ENCODE measurements at places on chromosomes 13 and 19.

DNA sequence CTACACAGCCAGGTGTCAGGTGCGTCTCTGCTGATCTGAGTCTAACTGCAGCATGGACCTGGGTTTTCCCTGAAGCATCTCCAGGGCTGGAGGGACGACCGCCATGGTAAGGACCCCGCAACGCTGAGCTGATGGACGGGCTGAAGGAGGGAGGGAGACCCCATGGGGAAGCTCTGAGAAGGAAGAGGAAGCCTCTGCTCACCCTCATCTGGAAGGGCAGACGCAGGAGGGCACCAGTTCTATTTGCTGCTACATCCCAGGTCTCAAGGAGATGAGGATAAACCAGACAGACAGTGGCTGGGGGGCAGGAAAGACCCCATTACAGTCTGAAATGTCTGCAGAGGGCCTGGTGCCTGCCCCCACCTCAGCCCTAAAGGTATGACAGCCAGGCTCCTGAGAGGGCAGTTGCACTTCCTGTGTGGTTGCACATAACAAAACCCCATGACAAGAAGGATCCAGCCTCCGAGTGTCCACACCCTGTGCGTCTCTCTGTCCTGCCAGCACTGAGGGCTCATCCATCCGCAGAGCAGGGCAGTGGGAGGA, at the start of gene LILRA2:
TSS of gene LILRA2 (plus strand) at position 461 of the 543 bp plus-strand sequence. CDS start 89 bp downstream, outside the sequence.
- DNase-seq: peak; percentile 14

DNA sequence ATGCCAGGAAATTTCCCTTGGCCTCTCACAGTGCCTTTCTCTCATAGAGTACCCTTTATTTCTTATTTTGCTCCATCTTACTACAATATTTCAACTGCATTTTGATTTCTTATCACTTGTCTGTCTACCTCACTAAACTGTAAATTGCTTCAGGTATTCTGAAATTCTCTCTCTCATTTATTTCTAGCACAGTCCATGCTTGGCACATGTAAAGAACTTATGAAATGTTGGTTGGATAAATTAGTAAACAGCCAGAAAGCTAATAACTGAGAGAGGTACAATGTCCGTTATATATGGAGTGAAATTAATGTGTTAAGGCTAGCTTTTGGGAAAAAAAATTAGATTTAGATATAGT, 138.3 kb upstream of the RFC3 start:
- DNase-seq: no peak

DNA sequence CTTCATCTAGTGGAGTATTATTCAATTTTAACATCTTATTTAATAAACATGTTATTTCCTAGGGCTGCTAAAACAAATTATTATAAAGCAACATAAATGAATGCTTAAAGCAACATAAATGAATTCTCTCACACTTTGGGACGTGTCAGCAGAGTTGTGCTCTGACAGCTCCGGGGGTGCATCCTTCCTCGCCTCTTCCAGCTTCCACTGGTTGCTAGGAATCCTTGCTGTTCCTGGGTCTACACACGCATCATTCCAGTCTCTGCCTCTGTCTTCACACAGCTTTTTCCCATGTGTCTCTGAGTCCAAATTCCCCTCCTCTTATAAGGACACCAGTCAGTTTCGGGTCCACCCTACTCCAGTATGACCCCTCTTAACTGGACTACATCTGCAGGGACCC, 21.6 kb upstream of the SPATA13 start:
- no peak for DNase-seq

GRCh38 chr13:97076898-97077297, 82.6 kb upstream of the OXGR1 start:
- DNase-seq: peak; percentile 46

DNA sequence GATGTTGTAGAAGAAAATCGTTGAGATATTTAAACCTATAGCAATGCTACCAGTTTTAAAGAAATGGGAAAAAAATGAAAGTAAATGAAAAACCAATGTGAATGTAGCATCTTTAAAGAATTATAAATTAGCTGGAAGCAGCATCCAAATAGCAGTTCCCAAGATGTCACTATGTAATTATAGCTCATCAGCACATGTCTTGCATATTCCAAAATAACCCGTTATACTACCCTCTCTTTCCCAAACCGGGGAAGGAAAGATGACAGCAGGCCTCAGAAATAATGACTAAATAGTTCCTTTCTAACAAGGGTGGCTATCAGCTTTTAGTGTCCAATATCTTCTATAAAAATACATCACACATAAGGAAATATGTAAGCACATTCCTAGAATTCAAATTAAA, 140.5 kb downstream of the FGF14 start:
- DNase-seq: no peak

- DNase-seq: no peak
Observed at GRCh38 chr13:110853235-110853721, 61.6 kb downstream of the ANKRD10 start.

- DNase-seq: no peak
Observed at GRCh38 chr13:33281951-33282595, 3.5 kb downstream of the STARD13 start.

DNA sequence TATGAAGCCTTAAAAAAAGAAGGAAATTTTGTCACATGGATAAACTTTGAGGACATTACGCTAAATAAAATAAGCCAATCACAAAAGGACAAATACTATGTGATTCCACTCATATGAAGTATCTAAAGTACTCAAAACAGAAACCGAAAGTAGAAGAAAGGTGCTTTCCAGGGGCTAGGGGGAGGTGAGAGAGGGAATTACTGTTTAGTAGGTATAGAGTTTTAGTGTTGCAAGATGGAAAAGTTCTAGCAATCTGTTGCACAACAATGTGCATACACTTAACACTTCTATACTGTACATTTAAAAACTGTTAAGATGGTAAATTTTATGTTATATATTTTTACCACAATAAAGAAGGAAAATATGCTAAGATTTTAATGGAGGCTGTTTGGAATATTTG, 83.0 kb downstream of the POLR1D start:
- DNase-seq: no peak

DNA sequence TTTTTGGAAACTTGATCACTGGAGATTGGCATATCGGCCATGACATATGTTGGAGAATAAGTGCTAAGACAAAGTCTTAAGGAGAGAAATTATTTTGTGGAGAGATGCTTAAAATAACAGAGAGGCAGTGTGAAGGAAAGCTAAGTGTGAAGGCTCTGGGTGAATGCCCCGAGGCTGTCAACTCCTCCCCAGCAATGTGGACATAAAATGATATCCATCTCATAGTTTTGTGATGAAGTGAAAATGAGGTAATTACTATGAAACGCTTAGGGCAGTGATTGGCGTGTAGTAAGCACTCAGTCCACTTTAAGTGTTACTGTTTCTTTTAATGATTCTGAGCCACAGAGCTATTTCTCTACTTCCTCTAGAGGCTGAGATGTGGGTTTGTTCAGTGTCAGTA, 195.8 kb upstream of the KLF12 start:
- DNase-seq: no peak

DNA sequence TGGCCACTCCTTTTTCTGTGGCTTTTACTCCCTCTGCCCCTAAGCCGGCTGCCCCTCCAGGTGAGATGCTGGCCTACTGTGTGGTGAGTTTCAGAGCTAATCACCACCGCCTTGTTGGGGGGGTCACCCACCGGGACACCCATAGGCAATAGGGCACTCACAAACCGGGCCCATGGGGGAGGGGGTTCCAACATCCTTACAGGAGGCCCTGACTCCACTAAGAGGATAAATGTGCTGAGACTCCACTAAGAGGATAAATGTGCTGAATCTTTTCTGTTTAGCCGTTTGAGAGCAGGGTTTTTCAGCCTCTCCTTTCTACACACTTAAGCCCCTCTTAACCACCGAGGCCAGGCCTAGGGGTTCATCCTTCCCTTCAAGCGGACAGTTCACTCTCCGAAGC, 73.7 kb downstream of the SLC15A1 start:
- no peak for DNase-seq

- no peak for DNase-seq
Observed at GRCh38 chr13:53411463-53411862, 382.9 kb downstream of the OLFM4 start.

Measured in GF-D8 (cell line).